ENCODE measurements at places on chromosomes 3 and 15.

DNA sequence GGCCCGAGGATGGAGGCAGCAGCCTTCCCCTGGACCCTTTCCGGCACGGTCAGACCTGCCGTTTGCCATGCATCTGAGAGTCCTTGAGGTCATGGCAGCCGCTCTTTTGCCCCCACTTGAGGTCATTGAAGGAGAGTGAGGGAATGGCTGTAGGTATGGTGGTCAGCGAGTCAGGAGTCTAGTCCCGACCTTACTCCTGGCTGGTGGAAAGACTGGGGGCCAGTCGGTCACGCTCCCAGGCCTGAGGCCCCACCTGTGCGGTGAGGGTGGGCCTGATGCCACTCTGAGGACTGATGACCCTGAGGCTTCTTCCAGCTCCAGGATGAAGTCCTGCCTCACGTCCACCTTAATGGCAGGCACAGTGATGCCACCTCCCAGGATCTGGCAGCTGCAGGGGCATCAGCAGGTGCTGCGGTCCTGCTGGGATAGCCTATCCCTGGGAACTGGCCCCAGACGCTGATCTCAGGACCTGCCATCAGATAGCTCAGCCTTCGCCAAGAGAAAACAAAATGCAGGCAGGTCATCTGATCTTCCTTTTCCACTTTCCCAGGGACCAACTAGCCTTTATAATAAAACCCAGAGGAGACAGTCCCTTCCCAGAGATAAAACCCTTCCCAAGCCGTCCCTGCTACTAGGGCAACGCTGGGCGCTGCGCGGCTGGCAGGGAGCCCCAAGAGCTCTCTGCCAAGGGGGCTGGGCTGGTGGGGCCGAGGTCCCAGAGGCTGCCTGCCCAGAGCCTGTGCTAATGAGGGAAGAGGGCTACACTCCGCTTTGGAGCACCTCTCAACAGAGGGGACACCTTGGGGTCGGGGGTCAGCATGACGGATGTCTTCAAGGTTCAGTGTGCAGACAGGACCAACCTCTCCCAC is 42.2 kb downstream of the TM2D3 start:
- no peak for DNase-seq

DNA sequence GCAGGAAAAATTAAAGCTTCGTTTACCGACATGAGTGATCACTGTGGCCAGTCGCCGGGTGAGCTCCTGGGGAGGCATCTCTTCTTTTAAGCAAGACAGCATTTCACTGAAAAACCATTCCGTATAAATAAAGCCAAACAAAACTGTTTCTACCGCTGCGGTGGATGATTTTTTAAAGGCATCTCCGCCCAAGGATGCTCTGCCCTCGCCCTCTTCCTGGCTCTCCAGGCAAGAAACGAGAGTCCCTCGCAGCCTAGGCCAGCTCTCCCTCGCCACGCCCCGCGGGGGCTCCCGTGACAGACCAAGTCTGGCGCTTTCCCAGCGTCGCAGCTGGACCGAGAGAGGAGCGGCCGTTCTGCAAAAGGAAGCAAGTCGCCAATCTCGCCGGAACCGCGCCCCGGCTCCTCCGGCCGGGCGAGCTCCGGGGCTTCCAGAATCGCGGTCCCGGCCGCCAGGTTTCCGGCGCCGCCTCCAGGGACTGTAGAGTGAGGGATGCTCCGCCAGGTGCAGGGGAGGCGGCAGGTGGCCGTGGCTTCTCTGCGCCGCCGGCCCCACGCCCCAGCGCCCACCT is 458 bp downstream of the MCF2L2 start:
- DNase-seq: peak; percentile 35

GRCh38 chr3:177820683-177821316 is 623.5 kb upstream of the TBL1XR1 start:
- DNase-seq: no peak

DNA sequence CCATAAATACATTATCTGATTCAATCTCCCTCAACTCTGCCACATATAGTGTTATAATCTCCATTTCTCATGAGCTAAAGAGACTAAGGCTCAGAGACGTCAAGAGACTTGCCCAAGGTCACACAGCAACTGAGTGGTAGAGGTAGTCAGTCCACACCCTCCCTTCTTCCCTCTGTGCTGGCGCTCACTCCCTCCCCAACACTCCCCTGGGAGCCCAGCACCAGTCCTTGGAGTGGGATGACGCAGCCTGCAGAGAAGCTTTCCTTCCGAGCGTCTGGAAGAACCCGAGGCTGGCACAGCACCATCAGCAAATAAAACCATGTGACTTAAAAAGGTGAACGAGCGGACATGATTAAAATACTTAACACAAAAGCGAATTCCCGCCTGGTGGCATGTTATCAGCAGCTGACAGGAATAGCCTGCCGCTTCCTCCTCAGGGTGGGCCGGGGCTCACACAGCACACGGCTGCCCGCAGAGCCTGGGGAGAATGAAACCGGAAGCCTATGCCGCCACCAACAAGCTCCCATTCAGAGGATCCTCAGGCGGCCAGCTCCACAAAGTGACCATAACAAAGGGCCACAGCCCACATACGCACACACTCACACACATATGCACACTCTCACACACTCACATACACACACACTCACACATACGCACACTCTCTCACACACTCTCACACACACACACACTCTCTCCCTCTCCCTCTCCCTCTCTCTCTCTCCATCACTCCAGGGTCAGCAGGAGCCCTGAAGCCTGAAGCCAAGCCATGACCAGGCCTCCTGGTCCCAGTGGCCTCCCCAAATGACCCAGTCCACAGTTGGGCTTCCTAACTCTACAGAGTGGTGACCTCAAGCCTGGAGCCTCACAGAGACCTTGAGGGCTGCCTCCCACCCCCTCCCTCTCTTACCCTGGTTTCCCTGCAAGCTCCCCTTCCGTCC is 120.5 kb downstream of the XXYLT1 start:
- no peak for DNase-seq

- no peak for DNase-seq
Observed at GRCh38 chr3:81195478-81195877, 566.0 kb downstream of the GBE1 start.

GRCh38 chr15:67931861-67932260 is 92.0 kb upstream of the RNU6-1 start:
- no peak for DNase-seq

GRCh38 chr3:55601366-55602080 is 114.4 kb upstream of the WNT5A start:
- no peak for DNase-seq
